Left lung (tissue), 14 donors: ENCODE measurements at places on chromosomes 13 and 19.

DNA sequence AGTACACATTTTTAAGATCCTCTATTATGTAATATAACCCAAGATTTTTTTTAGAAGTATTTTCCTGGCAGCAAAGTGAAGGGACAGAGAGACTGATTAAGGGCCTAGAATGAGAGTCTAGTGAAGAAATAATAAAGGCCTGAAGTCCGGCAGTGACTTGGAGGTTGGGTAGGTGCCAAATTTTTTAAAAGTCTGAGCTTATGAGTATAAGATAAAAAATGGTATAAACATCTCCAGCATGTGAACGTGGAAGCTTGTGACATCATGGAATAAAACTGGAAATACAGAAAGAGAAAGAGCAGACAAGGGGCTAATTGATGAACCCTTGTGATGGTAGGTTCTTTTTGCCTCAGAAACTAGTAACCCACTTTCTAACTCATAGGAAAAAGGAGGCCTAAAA lies 174.6 kb downstream of the SUCLA2 start:
- peak; percentile 60 for DNase-seq

DNA sequence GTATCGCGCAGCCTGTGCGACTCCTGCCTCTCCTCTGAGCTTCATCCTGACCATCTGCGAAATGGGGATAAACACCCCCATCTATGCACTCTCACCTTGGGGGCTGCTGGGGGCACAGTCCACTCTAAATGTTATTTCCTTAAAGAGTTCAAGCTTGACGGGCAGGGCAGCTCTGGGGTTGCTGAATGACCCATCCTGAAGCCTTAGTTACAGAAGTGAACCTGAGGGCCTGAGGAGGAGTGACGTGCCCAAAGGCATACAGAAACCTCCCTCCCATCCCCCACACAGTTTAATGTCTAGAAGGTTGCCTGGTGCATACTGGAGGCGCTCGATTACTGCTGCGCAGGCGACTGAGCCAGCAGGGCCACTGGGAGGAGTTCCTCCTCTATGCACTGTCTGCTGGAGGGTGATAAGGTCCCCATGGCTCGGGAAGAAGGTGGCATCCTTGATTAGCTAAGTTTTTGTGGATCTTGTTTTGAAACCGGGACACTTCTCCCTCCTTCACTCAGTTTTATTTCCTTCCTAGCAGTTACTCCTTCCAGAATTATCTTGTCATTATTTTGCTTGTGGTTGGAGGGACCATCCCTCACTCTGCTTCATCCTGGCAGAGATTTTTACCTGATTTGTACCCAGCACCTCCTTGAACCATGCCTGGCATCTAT lies 572 bp upstream of the FKBP8 start:
- DNase-seq: no peak

DNA sequence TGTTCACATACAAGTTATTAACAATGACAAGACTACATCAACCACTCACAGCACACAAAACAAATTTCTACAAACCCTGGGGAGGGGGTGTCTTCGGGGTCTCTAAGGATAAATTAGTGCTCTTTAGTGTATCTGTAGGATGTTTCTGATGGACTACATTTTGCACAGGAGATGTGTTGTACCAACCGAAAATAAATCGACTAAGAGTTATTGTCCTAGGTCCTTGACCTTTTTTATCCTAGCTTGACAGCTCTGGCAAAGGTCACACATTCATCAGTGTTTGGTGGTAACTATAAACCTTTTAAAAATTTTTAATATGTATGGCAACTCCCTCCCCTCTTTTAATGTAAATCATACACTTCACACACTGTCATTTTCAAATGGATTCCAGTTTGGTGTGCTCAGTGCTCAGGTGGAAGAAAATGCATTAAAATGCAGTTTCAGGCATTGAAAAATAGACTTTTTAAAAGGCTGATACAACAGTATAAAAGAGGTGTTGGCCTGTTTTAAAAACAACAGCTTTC lies 7.7 kb downstream of the ZIC5 start:
- no peak for DNase-seq

DNA sequence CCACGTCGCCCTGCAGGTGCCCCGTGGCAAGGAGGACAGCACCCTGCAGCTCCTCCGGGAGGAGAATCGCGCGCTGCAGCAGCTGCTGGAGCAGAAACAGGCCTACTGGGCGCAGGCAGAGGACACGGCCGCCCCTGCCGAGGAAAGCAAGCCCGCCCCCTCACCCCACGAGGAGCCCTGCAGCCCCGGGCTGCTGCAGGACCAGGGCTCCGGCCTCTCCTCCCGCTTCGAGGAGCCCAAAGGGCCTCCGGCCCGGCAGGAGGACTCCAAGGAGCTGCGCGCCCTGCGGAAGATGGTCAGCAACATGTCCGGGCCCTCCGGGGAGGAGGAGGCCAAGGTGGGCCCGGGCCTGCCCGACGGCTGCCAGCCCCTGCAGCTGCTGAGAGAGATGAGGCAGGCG lies 11.6 kb downstream of the CBY2 start:
- DNase-seq: no peak

DNA sequence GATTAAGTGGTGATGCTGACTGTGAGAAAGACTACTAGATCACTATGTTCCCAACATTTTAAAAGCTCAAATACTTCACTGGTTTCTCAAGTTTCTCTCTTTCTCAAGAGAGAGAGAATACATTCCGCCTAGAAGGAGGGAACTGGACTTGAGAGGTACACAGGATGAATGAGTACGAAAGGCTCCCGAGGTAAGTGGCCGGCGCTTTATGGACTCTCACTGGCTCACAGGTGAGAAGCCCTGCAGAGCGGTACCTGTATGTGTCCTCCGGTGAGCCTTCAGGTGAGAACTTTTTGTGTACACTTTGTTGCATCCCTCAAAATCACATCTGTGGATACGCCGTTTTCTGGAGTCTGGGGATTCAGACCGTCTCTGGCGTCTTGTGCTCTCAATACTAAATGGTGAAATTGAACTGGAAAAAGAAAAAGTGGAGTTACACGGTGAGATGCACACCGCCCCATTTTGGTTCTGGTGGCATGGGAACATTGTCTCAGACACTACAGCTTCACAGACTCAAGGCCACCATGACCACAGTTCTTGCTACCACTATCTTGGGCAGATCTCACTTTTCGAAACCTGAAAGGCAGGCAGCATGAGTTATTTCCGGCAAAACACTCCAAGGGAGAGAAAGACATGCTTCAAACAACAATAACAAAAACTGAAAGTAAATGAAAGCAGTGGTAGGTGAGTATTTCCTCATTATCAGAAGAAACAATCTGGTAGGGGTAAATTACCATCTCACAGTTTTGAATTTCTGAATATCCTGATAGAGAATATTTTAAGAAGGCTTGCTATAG lies 418.9 kb downstream of the KLF12 start:
- DNase-seq: no peak

GRCh38 chr13:23979361-23980159 lies 82.3 kb upstream of the C1QTNF9B start:
- peak; percentile 88 for DNase-seq

- DNase-seq: peak; percentile 92
Observed at GRCh38 chr19:1848399-1849131, at the start of gene REXO1. REXO1 (minus strand) TSS chr19:1848483; CDS start chr19:1848358, 125 bp downstream.

GRCh38 chr19:13899912-13900584 lies 5.9 kb downstream of the BRME1 start:
- DNase-seq: no peak

- DNase-seq: no peak
Observed at GRCh38 chr19:44521370-44521769, 8.1 kb downstream of the CEACAM20 start.

DNA sequence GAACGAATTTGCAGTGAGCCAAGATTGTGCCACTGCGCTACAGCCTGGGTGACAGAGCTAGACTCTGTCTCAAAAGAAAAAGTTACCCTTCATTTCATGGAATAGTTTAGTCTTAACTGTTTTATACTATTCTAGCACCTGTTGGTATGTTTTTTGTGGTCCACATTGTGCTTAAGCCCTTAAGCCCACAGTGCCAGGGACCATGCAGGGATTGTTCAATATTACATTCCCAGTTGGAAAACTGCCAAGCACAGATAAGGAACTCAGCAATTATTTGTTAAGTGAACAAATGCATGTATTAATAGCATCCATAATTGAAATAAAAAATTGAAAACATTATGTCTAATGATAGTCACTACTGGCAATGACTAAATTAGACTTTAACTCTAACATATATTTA lies 193.5 kb downstream of the PCDH17 start:
- no peak for DNase-seq

DNA sequence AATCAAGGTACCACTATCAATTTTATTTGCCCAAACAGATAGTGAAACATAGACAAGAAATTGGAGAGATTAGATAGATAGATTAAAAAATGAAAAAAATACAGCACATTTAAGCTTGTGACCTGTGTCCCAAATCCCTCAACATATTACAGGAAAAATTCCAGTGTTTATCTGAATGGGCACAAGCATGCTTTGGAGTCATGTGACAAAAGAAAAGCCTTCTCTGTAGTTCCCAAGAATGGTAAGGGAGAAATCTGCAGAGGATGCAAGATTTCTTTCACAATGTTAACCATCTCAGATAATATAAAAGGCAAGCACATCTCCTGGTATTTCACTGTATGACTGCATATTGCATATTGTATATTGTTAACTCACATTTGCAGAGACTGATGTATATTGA lies 168.0 kb downstream of the PCDH9 start:
- no peak for DNase-seq

- DNase-seq: no peak
Observed at GRCh38 chr13:27960362-27961226, 8.5 kb downstream of the CDX2 start.

DNA sequence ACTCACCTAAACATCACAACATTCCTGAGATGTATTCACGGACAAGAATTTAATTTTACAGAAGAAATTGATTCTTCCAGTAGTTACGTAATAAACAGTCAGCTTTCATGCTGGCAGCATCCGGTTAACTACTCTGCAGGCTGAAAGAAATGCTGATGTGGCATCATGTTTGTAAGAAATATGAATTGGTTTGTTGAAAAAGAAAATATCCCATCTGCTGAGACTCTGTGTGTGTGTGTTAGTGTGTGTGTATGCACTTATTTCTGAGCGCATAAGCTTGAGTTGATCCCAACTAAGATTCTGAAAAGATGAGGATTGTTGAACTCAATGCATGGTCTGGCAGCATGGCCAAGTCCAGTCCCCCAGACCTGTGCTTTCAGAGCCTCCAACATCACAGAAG lies 74.3 kb upstream of the FAM216B start:
- no peak for DNase-seq

- DNase-seq: no peak
Observed at GRCh38 chr19:18297308-18297707, 15.9 kb upstream of the JUND start.

GRCh38 chr19:5839065-5840017 lies at the start of gene FUT6:
FUT6 (minus strand) TSS chr19:5839702; CDS start chr19:5832567, 7,135 bp downstream.
- DNase-seq: no peak

DNA sequence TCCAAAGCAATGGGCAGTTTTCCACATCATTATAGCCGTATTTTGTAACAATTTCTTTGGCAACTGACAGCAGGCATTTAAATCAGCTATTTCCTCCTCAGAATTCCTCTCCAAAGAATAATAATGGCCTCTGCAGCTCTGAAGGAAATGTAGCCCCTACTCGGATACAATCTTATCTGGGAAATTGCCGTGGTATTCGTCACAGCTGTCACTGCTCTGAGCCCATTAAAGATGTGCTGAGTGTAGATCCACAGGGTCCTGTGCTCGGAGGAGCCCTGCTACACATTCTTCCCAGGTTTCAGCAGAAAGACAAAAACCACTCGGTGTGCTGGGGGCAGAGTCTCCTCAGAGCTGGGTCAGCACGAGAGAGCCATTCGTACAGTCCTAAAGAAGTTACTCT lies 33.1 kb downstream of the MZT1 start:
- no peak for DNase-seq

- DNase-seq: no peak
Observed at GRCh38 chr19:35352177-35352447, 4.4 kb downstream of the FFAR1 start.

DNA sequence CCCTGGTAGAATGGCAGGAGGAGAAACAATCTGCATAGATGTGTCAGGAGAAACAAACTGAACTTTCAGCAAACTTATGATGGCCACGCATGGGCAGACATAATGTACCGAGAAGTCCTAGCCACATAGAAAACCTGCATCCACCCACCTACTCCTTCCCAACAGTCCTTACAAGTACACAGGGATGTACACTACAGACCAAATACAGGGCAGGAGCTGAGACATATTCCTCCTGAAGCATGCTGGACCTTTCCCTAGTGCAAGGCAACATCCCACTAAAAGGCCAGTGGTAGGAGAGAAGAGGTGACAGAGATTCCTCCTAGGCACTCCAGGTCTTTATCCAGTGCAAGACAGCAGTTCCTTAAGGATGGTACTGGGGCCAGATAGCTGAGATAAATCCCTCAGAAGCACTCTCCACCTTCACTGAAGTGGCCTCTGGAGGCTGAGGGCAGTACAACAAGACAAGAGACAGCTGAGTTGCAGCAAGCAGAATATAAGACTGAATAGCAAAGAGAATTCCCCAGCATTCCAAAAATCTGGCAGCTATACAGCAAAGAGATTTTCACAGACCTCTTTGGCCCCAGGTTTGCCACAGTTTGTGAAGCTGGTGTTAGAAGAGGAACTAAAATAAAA lies 18.3 kb downstream of the VWA8 start:
- no peak for DNase-seq

- DNase-seq: no peak
Observed at GRCh38 chr13:96848286-96848685, 146.0 kb downstream of the OXGR1 start.

DNA sequence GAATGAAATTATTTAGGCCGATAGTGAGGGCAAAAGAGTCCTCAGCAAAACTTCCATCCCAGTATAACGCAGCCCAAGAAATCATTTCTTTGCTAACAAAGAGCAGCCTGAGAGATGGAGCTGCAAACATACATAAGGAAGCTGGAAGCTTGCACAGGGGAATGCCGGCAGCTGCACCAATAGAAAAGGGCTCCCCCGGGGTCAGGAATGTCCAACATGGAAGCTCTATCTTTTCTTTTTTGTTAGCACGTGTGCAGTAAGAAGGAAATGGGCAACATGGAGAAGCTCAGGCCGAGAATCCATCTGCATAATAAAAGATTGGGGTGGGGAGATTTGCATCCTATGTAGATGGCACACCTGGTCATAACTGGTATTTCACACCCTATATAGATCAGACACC lies 1363.5 kb upstream of the PCDH20 start:
- DNase-seq: no peak

GRCh38 chr19:34734537-34735103 lies 577 bp downstream of the ZNF181 start:
- no peak for DNase-seq

DNA sequence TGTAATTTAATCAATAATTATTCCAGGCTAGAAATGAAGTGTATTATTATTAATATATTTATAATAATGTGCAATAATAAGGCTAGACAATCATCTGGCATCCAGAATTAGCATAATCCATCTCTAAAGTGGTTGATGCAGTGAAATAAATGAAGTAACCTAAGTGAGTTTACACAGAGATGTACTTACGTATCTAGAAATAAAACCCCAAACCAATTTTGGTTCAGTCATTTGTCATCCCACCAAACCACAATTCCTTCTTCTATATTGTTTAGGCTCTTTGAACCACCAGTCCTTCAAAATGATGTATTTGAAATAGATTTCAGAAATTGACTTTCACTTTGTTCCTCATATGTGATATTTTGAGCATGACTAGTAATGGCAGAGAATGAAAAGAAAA lies 247.6 kb upstream of the MIR17HG start:
- DNase-seq: no peak

- DNase-seq: no peak
Observed at GRCh38 chr13:39035799-39036198, 2.1 kb downstream of the PROSER1 start.

GRCh38 chr13:108496362-108497210 lies 132.8 kb upstream of the MYO16 start:
- DNase-seq: no peak

GRCh38 chr13:103315711-103316110 lies 249.5 kb upstream of the SLC10A2 start:
- no peak for DNase-seq
